Suprapubic skin (tissue), 4 donors: ENCODE measurements at places on chromosomes 3 and 15. TPM values are rescaled to one million over a fixed set of nuclear protein-coding genes. Genes with fewer than 3 reads are reported as not detected.

DNA sequence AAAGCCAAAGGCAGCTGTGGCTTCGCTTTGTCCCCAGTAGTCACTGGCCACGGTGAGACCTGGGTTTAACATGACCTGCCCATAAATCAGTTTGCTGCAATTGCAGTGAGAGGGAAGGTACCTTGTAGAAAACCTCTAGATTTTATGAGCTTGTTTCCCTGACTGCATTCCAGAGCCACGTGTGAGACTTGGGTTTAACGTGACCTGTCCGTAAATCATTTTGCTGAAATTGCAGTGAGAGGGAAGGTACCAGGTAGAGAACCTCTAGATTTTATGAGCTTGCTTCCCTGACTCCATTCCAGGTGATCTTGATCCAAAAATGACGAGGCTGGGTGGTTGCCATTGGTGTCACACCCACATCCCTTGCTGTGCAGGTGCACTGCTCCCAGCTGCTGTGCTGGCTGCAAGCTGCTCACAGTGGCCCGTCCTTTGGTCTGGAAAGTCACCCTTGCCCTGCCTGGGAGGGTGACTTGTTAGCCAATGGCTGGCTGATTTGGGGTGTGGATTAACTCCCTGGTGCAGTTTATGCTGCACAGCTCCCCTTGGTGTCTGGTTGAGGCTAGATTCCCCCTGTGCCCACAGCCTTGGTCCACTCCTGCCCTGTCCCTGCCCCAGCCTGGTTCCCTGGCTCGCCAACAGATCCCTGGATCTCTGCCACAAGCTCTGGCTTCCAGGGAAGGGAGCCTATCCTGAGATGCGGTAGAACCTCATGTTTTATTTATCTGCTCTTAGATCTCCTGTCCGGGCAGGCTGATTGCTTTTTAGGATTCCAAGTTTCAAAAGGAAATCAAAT, 192.7 kb upstream of the CTDSPL start:
- no peak for DNase-seq

DNA sequence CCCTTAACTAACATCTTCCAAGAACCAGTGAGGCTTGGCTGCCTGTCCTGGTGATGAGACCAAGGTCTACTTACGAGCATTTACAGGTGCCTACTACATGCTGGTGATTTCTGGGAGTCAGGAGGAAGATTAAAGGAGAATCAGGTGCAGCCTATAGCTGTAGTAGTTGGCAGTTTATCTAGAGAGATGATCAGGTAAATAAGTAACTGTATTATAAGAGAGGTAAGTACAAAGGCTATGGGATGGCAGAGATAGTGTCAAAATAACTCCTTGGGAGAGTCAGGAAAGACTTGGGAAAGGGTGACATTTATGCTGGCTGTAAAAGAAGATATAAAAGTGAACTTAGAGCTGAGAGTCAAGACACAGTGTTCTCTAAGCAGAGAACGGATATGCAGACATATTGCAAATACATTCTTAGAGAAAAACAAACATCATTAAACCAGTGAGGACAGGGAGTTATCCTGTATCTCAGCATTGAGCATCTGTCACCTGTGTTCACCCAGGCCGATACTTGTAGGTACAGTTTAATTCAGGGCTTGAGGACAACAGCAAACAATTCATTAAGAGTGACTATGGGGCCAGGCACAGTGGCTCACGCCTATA, 49.7 kb upstream of the ACP3 start:
- DNase-seq, result no peak

DNA sequence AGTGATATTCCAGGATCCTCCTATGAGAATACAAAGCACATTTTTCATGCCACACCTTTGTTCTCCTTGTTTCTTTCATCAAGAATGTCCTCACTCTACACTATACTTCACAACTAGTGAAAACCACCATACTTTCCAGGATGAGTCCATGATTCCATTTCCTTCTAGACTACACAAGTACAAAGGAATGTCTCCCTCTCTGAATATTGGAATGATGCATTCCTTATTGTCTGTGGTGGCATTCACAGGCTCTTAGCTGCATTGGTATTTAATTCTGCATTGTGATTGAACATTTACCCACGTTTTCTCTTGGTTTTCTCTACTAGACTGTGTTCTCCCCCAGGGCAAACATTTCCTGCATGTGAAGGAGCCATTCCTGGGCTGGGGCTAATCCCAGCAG, 217.5 kb downstream of the RAP2B start:
- DNase-seq, result no peak

DNA sequence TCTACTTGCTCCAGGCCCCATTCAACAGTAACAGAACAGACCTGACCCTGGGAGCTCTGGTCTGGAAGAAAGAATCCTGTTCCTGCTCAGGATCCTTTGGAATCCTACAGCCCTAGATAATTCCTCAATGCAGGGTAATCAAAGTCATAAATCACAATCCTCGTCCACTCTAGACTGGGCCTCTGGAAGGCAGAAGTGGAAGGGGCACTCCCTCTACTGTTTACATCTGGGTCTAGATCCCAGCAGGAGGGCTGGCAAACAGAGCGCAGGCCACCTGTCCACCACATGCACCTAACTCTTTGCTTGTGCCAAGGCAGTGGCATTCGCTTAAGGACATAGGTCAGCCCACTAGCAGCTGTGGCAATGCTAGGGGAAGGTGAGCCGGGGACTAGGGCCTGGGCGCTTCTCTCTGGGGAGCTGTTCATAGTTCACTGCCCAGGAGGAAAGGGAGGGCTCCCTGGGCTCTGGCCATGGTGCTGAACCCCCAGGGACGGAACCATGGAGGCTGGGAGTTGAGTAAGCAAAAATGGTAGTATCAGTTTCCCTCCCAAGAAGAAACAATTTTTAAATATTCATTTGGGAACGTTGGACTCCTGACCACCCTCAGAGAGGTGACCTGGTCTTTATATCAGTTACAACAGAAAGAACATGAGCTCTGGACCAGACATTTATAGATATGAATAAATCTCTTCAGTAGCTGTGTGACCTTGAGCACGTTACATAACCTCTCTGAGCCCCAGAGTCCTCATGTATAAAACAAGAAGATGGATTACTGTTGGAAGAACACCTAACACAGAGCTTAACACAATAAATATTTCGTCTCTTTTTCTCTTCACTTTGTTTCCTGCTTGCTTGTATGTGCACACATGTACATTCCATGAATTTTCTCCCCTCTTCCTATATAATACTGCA, 90.2 kb downstream of the NTRK3 start:
- no peak for DNase-seq

DNA sequence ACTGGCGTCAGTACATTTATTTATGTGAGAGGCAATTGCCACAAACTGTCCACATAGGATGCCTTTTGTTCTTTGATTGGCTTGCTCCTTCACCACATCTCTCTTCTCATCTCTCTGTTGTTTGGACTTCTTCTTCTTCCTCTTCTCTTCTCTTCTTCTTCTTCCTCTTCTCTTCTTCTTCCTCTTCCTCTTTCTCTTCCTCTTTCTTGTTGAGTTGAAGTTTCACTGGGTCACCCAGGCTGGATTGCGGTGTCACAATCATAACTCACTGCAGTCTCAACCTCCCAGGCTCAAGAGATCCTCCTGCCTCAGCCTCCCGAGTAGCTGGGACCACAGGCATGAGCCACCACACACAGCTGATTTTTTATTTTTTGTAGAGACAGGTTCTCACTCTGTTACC, 67.7 kb upstream of the GSK3B start:
- no peak for DNase-seq

Gene BCHE
- 6.4 TPM for total RNA-seq

Gene ATP13A5
- total RNA-seq, result 4.8 TPM

Gene IL17RE
- total RNA-seq, result 49.2 TPM

DNA sequence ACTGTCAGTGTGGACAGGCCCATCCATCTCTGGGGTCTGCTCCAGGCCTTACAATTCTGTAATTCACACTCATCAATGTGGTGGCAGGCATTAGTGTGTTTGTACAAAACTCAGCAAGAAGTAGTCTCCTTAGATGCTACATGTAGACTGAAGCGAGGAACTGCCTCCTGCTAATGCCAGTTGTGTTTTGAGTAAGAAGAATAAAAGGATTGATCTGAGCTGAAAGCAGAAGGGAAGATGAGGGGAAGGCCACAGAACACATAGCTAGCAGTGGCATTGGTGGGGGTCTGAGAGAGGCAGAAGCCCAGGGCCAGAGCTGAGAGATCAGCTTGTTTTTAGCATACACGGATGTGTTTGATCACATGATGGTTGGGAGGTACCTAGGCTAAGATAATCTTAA, 144.1 kb downstream of the TIGIT start:
- DNase-seq, result no peak

Gene KCTD6
- 19.2 TPM for total RNA-seq

DNA sequence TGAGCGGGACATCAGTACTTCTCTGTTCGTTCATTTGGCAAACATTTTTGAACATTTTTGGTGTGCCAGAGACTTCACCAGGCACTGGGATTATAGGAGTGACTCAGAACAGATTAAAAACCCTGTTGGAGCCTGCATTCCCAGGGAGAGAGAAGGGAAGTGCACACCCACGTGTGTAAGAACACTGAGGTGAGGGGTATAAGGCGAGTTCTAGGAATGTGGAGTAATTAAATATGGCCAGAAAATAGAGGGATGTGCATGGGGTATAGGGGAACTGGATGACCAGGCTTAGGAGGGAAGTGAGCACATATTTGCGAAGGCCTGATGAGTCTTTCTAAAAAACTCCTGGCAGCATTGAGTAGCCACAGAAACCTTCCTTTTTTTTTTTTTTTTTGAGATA, 401.2 kb upstream of the C2CD4B start:
- DNase-seq, result no peak

- no peak for DNase-seq
Observed at GRCh38 chr15:57358571-57358970, 17.7 kb upstream of the CGNL1 start.

Gene GP5
- not detected for total RNA-seq

DNA sequence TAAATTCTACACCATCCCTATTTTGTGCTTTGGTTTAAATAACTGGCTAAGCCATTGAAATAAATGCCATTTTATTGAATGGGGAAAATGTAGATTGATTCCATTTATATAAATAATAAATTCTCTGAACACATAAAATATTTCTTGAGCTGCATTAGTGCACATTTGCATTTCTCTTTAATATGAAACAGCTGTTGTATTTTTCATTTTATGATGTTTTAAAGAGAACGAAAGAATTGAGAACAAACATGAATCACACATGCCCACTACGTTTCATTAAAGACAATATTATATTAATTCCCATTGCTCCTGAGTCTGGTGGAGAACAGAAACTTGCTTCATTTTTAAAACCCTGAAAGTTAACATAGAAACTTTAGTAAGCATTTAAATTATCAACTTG, 235.7 kb upstream of the CFAP20DC start:
- DNase-seq, result no peak

Gene SUCNR1
- total RNA-seq, result 1.5 TPM

DNA sequence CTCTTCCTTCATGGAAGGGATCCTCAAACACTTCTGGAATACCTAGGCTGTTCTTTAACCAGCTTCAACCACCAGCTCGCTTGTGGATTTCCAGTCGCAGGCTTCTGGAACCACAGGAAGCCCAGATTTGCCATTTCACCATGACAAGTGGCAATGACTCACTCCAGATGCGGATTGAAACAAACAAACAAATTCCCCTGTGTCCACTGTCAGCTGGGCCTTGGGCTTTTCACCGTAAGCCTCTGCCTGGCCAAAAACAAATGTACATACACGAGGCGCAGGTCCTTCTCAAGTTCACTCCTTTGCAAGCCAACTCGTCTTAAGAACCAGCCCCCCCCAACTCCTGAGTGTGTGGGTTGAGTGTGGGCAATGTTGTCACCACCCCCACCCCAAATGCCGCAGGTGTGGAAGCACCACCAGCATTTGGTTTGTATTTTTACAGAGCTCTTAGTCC, 8.8 kb downstream of the BCL6 start:
- no peak for DNase-seq

- no peak for DNase-seq
Observed at GRCh38 chr15:71104636-71105035, 10.6 kb upstream of the THSD4 start.

GRCh38 chr3:110198717-110199587, 861.6 kb upstream of the DPPA4 start:
- DNase-seq, result no peak

Gene TTC23
- 34.6 TPM for total RNA-seq

Gene DISP2
- total RNA-seq, result not detected

Gene CRYGS
- total RNA-seq, result 6.7 TPM

- DNase-seq, result no peak
Observed at GRCh38 chr3:127970966-127971592, 56.0 kb downstream of the KBTBD12 start.

- DNase-seq, result no peak
Observed at GRCh38 chr15:80437334-80437891, 33.2 kb downstream of the ARNT2 start.

Gene RYR3
- 0.38 TPM for total RNA-seq

Gene CSPG5
- 2.7 TPM for total RNA-seq

Gene AGBL1
- not detected for total RNA-seq

- no peak for DNase-seq
Observed at GRCh38 chr3:170953229-170953628, 44.8 kb upstream of the EIF5A2 start.

Gene MFN1
- total RNA-seq, result 35.2 TPM

Gene SLMAP
- total RNA-seq, result 89.1 TPM

Gene SMAD3
- 42.2 TPM for total RNA-seq

Gene RABL3
- 9.3 TPM for total RNA-seq

DNA sequence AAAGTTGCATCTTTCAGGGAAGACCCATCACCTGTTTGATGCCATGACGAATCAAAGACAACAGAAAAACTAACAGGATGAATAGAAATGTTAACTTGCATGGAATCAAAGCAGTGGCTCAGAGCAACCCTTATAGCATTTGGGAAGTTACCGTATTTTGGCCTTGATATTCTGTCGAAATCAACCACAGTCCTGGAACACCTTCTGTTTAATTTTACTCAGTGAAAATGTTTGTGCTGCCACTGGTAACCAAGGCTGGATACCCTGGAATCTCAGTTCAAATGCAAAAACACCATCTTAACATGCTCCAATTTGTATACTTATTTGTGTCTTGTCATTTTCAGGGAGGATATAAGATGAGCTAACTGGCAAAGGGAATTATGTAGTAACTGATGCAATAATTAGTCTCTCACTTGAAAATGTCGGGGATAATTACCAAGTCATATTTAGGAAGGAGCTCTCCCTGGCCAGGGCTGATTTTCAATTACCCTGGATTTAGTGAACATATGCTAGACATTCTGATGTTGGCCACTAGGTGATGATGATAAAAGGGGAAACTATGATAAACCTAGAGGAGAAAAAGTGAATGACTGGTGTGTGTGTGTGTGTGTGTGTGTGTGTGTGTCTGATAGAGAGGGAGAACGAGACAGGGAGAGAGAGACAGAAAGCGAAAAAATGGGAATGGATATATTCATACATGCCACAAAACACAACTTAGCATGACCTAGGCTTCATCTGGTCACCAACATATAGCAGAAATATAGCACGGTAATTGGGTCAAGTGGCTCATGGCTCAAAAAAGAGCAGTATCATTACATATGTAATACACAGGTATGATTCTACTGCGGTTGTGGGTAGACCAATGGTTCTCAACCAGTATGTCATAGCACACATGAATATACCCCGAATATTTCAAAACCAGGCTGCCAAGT, 19.0 kb upstream of the PRICKLE2 start:
- no peak for DNase-seq

Gene CGNL1
- total RNA-seq, result 17.3 TPM

GRCh38 chr3:126313580-126314304, 43.5 kb downstream of the KLF15 start:
- DNase-seq, result peak; percentile 55

- DNase-seq, result peak; percentile 53
Observed at GRCh38 chr3:13718436-13718835, 161.4 kb downstream of the WNT7A start.

Gene ASTE1
- total RNA-seq, result 8.2 TPM

- no peak for DNase-seq
Observed at GRCh38 chr3:166071-166470, 30.5 kb upstream of the CHL1 start.
